ENCODE measurements at places on chromosomes 12 and 14. TPM values are rescaled to one million over a fixed set of nuclear protein-coding genes. Genes with fewer than 3 reads are reported as not detected.

SERPINA12 gene
- not detected for total RNA-seq

CIROP gene
- total RNA-seq = not detected

FOXA1 gene
- 0.61 TPM for total RNA-seq

SRRM4 gene
- not detected for total RNA-seq

ZC2HC1C gene
- 1.7 TPM for total RNA-seq

DNA sequence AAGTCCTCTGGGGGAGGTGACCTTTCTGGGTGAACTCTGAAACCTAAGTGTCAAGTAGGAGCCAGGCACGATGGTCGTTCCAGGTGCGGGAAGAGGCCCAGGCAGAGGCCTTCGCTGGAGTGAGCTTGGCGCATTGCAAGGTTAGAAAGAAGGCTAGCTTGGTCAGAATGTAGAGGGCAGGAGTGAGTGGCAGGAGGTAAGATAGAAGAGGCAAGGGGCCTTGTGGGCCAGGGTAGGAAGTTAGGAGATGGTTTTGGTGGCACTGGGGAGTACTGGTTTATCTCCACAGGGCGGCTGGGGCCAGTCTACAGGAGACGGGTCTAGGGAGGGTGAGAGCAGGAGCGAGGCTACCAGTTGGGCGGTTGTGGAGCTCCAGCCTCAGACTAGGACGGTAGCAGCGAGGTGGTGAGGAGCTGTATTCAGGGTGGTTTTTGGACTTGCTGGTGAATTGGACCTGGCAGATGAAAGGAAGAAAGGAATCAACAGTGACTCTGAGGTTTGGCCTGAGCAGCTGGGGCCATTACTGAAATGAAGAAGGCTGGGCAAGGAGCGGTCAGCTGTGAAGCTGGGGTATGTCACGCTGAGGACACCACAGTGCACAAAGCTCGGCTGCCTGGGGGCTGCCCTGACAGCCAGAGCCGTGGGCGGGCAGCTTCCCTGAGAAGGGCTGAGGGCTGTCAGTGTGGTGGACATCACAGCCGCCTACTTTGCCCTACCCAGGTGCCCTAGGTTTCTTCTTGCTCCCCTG lies 9.0 kb downstream of the MLXIP start:
- no peak for DNase-seq

DNA sequence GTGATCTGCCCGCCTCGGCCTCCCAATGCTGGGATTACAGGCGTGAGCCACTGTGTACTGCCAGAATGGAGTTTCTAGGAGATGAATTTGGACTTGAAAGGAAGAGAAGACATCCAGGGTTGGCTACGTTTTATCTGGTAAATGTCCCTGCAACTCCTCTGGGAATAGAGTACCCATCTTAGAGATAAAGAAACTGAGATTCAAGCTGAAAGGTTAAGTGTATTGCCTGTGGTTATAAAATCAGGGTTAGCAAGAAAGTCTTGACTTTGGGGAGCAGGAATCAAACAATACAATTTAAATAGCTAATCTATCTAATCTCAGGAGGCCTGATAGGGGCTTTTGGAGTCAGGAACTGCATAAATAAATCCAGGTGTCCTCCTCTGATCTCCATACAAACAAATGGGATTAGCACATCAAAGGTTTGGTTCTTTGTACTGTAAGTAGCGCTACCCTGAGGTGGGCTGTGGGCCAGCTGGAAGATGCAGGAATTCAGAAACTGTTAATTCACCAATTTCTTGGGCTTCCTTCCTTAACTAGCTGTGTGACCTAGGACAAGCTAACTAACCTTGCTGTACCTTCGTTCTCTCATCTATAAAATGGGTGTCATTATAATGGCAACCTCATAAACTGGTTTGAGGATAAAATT lies 45.1 kb downstream of the TBX3 start:
- no peak for DNase-seq

- DNase-seq = no peak
Measured at GRCh38 chr12:111435661-111436201, 30.0 kb downstream of the SH2B3 start.

- DNase-seq = peak; percentile 85
Measured at GRCh38 chr14:73248108-73248868, 11.0 kb downstream of the PAPLN start.

DNA sequence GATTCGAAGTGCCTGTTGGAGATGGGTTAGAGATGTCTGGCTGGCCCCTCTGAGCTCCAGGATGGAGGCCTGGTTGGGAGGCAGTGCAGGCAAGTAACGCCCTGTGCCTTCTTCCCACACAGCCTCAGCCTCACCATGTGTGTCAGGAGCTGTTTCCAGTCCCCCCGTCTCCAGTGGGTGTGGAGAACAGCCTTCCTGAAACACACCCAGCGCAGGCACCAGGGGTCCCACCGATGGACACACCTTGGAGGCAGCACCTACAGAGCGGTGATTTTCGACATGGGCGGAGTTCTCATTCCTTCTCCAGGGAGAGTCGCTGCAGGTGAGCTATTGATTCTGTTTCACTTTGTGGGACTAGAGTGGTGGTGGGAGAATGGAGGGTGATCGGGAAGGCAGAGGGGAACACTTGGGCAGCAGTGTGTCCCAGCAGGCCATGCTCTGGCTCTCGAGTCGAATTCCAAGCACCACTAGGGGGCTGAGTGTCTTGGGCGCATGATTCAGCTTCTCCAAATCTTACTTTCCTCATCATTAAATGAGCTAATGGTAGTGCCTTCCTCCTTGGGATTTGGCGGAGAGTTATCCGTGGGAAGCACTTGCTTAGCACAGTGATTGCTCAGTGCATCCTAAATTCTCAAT lies 6.8 kb downstream of the ACAD10 start:
- no peak for DNase-seq

Measured in GM12878 (cell line).